ENCODE measurements at places on chromosomes 7 and 10.

GRCh38 chr10:74096777-74097176 lies 53.9 kb downstream of the AP3M1 start:
- no peak for DNase-seq

DNA sequence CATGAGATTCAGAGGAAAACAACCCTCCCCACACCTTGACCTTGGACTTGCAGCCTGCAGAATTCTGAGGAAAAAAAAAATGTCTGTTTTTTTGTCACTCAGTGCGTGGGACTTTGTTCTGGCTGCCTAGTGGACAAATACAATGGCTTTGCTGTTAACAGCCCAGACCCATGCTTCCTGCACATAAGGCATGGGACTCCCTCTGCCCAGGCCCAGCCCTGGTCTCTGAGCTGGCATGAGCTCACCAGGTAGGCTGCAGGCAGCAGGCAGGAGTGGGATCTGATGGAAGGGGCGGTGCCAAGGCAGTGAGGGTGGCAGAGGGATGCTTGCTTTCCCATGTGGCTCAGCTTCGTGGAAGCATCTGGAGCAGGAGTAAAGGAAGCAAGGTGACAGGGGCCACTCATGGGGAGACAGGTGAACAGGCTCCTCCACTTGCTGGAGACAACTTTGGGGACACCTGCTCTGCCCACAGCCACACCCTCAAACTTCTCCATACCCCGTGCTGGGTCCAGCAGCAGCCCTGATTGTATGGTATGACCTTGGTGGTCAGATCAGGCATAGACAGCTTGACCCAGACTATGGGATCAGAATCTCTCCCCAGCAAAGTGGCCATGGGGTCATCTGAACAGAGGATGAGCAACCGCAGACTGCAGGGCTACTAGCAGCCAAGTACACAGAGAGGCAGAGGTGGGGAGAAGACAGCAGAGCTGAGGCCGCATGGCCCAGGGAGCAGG lies 27.0 kb downstream of the ANXA8 start:
- no peak for DNase-seq

- no peak for DNase-seq
Observed at GRCh38 chr10:131660427-131660826, 240.4 kb upstream of the PPP2R2D start.

GRCh38 chr7:108293149-108293612 lies 163.0 kb upstream of the LAMB4 start:
- no peak for DNase-seq

DNA sequence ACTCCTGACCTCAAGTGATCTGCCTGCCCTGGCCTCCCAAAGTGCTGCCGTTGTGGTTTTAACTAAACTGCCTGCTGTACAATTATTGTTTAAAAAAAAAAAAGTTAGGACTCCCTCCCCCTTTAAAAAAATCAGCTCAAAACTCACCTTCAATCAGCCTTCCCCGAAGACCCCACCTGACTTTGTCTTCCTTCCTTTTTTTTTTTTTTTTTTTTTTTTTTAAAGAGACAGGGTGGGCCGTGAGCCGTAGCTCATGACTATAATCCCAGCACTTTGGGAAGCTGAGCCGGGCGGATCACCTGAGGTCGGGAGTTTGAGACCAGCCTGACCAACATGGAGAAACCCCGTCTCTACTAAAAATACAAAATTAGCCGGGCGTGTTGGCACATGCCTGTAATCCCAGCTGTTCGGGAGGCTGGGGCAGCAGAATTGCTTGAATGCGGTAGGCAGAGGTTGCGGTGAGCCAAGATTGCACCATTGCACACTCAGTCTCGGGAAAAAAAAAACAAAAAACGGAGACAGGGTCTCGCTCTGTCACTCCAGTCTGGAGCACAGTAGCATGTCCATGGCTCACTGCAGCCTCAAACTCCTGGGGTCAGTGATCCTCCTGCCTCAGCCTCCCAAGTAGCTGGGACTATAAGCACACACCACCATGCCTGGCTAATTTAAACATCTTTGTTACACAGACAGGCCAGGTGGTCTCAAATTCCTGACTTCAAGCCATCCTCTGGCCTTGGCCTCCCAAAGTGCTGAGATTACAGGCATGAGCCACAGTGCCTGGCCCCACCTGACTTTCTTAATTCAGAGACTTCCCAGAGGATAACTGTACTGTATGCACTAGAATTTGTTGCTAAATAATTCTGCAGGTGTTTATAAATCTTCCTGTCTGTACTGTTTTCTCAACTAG lies 3.2 kb downstream of the FIS1 start:
- no peak for DNase-seq

DNA sequence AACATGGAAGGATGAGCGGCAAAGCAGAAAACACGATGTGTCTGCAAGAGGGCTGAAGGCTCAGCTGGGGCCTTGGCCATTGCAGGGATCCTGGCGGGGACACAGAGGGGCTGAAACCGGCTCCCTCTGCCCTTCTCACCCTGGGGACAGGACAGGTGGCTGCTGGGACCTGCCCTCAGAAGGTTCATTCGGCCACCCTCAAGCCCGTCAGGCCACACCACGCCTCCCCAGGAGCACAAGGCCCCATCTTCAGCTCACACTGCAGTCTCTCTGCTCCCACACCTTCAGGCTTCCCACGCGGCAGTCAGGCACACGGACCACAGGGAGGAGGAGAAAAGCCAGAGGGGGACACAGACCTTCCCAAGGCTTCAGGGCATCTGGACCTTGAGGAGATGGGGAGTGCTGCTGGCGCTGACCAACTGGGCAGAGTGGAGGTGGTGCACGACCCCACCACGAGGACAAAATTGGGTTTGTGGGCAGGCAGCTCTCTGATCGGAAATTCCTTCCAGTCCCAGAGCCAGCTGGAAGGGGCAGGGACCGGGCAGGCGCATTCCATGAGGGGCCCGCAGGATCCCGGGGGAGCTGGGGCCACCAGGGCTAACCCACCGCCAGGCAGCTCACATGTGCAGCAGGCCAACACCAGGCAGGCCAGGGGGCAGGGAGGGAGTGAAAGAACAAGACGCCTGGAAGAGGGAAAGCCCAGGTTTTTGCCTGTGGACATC lies 104.0 kb downstream of the MAD1L1 start:
- no peak for DNase-seq

- peak; percentile 32 for DNase-seq
Observed at GRCh38 chr7:99128076-99128950, 15.6 kb downstream of the SMURF1 start.

GRCh38 chr10:129912986-129913695 lies 50.9 kb downstream of the EBF3 start:
- no peak for DNase-seq

DNA sequence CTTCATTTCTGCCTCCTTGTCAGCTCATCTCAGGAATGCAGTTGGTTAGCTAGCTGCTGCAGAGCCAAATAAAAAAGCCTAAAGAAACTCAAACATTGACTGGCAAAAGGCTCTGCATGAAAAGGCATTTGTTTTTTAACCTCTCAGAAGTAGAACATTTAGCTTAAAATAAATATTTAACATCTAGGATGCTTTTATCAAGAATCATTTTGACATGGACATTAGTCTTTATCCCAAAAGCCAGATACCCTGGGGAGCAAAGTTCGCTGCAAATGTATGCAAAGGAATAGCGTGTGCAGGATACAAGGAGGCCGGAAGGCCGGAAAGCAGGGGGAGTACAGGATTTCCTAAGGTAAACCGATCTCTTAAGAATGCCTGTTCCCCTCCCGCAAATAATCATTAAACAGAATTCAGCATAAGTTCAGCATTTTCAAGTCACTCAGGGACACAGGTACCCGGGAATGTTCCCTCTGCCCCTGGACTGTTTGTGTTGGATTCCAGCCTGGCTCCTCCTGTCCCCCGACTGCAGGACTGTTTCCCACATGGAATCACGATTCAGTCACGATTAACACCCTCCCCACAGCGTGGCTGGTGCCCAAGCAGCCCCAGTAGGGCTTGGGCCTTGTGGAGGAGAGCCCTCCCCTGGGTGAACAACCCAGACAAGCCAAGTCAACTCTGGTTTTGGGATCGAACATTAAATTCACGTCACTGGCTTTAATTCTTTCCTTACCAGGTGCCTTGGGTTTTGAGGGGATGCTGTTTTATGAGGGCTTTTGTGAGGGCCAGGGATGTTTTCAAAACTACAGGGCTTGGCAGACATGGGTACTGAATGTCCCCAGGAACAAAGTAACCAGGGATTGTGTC lies 97.8 kb downstream of the HIPK2 start:
- no peak for DNase-seq

DNA sequence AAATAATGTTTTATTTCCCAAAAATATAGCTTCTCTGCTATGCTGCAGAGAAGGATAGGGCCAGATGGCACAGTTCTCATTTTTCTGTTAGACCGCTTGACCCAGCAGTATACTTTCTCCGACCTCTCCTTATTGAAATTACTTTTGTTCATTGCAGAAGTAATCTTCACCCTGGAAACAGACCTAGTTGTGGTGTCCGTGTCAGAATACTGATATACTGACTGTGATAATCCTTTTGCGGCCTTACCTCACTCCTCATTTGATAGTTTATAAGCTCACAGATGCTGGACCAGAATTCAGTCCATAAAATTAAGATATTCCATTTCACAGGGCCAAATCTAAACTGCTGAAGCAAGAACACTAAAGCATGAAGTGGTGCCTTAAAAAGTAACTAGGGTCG lies 260.6 kb upstream of the DKK1 start:
- DNase-seq = no peak

DNA sequence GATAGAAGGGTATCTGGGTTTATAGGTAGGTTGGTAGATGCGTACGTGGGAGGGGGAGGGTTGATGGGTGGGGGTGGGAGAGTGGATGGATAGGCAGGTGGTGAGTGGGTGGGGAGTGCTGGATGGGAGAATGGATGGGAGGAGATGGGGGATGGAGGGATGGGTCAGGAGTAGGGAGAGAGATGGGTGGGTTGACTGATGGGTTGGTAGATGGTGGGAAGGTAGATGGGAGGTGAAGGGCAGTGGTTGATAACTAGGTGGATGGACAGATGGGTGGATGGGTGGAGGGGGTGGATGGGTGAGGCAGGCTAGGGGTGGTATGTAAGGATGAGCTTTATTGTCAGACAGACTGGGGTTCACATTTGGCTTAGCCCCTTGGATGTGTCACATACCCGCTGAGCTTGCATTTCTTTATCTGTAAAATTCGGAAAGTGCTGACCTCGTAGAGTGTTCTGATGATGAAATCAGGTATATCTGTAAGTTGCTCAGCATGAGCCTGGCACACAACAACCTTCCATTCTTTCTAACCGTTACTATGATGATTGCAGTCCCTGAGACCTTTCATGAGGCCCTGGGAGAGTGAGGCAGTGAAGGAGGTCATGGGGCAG lies 34.3 kb downstream of the SLIT1 start:
- DNase-seq = no peak

DNA sequence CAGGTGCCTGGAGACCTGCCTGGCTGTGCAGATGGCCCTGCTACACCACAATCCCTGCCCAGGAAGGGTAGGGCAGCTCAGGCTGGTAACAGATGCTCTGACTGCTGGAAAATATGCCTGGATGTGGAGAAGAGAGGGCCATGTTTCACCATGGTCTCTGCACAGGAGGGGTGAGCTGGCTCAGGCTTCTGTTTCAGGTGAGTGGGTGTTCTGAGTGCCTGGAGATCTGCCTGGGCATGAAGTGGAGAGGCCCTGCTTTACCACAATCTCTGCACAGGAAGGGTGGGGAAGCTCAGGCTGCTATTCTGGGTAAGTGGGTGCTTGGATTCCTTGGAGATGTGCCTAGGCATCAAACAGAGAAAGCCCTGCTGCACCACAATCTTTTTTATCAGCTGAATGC lies 350.1 kb downstream of the KIF20B start:
- no peak for DNase-seq

- no peak for DNase-seq
Observed at GRCh38 chr10:68796605-68797004, 30.7 kb upstream of the STOX1 start.

DNA sequence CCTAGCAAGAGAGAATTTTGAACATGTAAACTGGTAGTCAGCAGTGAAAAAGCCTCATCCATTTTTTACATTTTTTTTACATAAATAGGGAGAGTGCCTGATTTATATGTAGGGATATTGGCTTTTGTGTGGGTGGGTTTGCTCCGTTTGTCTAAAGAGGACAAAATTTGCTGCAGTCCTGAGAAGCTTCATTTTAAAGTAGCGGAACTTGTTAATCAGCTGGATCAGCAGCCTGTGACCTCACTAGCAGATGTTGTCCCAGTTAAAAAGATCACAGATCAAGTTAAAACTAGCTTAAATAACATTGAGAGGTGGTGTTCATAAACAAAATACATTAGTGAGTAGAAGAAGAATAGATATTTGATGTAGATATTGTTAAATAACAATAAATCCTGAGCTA lies 2.6 kb downstream of the ATRNL1 start:
- DNase-seq = no peak

DNA sequence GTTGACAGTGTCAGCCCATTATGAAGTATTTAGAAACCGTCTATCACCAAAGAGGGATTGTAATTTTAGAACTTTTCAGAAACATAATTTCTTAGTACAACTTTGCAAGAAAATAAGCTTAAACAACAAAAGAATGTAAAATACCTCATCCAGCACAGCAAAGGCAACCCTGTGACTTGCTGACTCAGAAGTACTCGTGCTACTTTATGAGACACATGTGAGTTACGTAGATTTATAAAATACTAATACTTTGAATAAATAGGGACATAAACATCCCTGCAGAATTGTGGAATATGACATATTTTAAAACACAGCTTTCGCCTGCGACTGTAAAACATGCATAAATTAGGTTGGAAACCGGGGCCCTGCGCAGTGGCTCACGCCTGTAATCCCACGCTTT lies 739.7 kb upstream of the ANKRD30A start:
- no peak for DNase-seq

DNA sequence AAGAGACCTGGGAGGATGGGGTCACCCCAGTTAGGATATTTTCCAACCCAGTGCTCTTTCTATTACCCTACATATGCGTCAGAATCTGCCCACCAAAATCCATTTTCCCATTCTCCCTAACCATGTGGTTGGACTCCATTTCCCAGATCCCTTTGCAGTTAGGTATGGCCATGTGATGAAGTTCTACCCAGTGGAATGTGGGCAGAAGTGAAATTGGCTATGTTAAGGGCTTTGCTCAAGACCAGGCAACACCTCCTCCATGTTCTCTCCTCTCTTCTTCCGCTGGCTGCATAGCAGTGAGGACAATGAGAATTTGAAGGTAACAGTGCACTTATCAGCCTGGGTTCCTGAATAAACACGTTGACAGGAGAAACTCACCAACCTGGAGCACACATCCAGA lies 111.3 kb downstream of the CABCOCO1 start:
- no peak for DNase-seq

GRCh38 chr7:64999165-65000004 lies 7.1 kb downstream of the ERV3-1 start:
- peak; percentile 91 for DNase-seq

DNA sequence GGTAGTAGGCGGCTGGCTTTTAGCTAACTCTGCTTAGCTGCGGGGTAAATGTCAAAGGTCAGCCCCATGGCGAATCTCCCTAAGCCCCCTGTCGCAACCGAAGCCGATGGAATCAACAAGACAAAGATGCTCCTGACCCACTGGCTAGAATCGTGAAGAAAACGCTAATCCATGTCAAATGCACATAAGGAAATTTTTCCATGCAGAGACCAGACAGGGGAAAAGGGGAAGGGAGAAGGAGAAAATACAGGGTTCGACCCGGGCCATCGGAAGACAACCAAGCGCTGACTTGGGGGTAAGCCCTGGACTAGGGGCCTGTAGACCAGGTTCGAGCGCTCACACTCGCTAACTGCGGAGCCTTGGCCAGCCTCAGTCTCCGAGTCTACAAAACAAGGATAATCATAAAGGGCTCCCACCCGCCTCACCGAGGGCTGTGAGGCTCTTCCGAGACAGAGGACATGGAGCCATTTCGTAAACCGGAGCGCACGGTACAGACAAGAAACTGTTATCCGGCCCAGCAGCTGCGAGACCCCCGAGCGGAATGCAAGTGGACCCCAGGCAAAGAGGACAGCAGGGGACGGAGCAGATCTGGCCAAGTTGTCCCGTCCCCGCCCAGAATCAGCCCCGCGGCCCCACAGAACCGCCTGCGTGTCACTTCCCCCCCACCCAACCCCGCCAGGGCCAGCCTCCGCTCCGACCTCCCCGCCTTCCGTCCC lies 507 bp downstream of the SAR1A start:
- no peak for DNase-seq
